ENCODE measurements at places on chromosomes 6 and 20. TPM values are rescaled to one million over a fixed set of nuclear protein-coding genes. Genes with fewer than 3 reads are reported as not detected.

- no peak overlapping the region for H3K4me3 ChIP-seq
- H3K36me3 ChIP-seq: no peaks in the 10 kb centered on the region
- no peak overlapping the region for H3K27ac ChIP-seq
- H3K27me3 ChIP-seq: no peaks in the 10 kb centered on the region
- no peak for DNase-seq
- H3K4me1 ChIP-seq: no peaks in the 10 kb centered on the region
Observed at GRCh38 chr6:128676456-128676855, 156.1 kb upstream of the PTPRK start.

HRH3 gene
- polyA plus RNA-seq: not detected

C6orf58 gene
- 0.11 TPM for polyA plus RNA-seq

- H3K4me1 ChIP-seq: no peaks in the 10 kb centered on the region
- H3K27ac ChIP-seq: no peak overlapping the region
- no peak for DNase-seq
- no peak overlapping the region for H3K4me3 ChIP-seq
- no peaks in the 10 kb centered on the region for H3K27me3 ChIP-seq
- no peaks in the 10 kb centered on the region for H3K36me3 ChIP-seq
Observed at GRCh38 chr20:1688886-1689538, 31.4 kb upstream of the SIRPG start.

DNA sequence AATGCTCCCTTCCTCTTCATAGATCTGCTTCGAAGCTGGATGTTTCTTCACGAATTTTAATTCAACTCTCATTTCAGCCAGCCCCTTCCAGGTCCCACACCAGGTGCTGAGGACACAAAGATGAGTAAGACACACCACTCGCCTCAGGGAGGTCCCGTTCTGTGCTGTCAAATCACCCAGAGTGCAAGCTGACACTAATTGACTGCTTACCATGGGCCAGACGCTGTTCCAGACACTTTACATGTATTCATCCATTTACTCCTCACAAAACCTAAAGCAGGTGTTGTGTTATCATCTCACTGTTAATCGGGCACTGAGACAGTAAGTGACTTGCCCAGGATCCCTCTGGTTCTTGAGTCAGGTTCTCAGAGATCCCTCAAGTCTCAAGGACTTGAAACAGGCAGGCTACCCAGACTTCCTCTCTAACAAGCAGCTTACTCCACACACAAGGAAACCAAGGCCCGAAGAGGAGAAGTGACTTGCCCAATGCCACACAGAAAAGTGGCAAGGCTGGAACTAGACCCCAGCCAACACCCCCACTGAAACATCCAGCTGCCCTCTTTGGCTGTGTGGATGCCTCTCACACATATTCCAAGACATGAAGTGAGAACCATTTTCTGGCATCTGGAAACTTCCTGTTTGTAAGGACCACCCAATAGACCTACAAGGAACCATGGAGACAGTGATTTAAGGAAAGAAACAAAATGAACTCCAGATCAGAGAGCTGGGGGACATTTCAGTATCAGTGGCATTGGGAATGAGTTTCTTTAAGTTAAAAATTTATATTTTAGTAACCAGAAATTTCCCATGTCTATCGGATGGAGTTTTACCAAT lies 174.5 kb downstream of the CDC5L start:
- H3K4me3 ChIP-seq: no peak overlapping the region
- no peak overlapping the region for H3K27ac ChIP-seq
- H3K4me1 ChIP-seq: peaks cover 9% of the 10 kb centered on the region
- DNase-seq: no peak
- no peaks in the 10 kb centered on the region for H3K36me3 ChIP-seq

OR2H1 gene
- polyA plus RNA-seq: not detected
